ENCODE measurements at places on chromosomes 2 and 18. TPM values are rescaled to one million over a fixed set of nuclear protein-coding genes. Genes with fewer than 3 reads are reported as not detected.

- H3K36me3 ChIP-seq = no peaks in the 10 kb centered on the region
- no peak overlapping the region for H3K27ac ChIP-seq
- no peak for DNase-seq
These were observed 43.8 kb upstream of the SLC4A10 start for GRCh38 chr2:161580426-161580825.

REG3A gene
- total RNA-seq = 8.3 TPM

- H3K27ac ChIP-seq = no peak overlapping the region
- H3K4me1 ChIP-seq = peaks cover 9% of the 10 kb centered on the region
- H3K27me3 ChIP-seq = no peaks in the 10 kb centered on the region
- no peak overlapping the region for H3K4me3 ChIP-seq
- peaks cover 31% of the 10 kb centered on the region for H3K36me3 ChIP-seq
- DNase-seq = no peak
These were observed 19.3 kb downstream of the PRKAG3 start for GRCh38 chr2:218812096-218812815.

SMC6 gene
- 13.4 TPM for total RNA-seq

DNA sequence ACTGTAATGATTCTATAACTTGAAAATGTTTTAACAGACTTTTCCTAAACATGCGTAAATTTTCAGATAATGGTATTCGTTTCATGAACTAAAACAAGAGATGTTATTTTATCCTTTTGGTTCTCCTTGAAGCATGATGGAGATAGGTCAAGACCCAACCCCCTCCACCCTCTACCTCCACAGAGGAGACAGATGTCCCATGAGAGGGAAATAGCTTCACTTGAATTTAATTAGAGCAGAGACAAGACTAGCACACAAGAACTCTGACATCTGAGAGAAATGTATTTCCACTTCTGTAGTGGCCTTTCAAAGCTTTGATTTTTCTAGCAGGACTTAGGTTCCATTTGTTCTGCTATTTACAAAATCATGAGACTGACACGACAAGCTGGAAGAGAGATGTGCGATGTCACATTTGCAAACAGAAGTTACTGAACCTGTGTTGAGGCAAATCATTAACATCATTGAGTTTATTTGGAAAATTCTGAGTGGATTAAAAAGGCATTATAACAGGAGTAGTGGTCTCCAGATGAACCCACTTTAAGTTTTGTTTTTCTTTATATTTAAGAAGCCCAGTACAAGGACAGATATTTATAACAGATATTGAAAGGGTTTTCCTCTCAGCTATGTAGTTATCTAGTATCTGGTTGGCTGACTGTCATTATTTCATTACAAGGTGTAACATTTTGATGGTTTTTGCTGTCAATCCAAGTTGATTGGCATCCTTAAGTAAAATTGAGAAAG, 276.2 kb downstream of the ASXL3 start:
- H3K36me3 ChIP-seq = no peaks in the 10 kb centered on the region
- no peaks in the 10 kb centered on the region for H3K4me1 ChIP-seq
- no peak for DNase-seq
- no peaks in the 10 kb centered on the region for H3K27me3 ChIP-seq
- no peak overlapping the region for H3K4me3 ChIP-seq

ODC1 gene
- 104 TPM for total RNA-seq

DNA sequence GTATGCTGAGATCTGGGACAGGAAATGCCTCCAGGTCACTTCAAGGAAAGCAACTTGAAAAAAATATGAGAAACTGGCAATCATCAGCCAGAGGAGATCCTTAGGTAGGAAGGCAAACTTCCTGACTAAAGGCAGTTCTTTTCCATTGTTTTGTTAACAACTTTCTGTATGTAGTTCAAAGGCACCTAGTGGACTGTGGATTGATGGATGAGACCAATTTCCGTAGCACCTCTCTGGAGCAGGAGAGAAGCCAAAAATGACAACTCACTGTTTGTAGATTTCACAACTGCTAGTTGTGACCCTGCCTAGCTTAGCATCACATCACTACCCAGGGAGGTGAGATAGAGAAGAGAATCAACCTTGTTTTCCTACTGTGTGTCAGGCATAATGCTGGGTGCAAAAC, 21.8 kb upstream of the NOSTRIN start:
- no peak overlapping the region for H3K4me3 ChIP-seq
- no peak overlapping the region for H3K27ac ChIP-seq
- no peaks in the 10 kb centered on the region for H3K27me3 ChIP-seq
- no peaks in the 10 kb centered on the region for H3K36me3 ChIP-seq
- no peak for DNase-seq

DNA sequence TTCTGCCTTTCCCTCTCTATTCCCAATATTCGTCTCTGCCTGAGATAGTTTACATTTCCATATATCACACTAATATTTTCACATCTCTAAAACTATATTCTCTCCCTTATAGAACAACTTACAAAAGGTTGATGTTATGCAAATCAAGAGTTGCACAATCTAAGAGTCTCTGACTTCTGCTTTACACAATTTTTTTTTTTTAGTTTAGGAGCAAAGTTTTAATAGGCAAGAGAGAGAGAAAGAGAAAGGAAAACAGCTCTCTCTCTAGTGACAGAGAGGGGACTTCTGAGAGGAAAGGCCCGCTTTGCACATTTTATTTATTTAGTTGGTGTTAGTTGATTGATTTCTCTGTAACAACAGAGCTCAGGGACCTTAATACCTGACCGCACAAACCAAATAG, 380.2 kb downstream of the TXNL1 start:
- no peaks in the 10 kb centered on the region for H3K36me3 ChIP-seq
- H3K4me3 ChIP-seq = no peak overlapping the region
- H3K4me1 ChIP-seq = no peaks in the 10 kb centered on the region
- H3K27me3 ChIP-seq = no peaks in the 10 kb centered on the region
- no peak overlapping the region for H3K27ac ChIP-seq
